ENCODE measurements at places on chromosomes 12 and 14. TPM values are rescaled to one million over a fixed set of nuclear protein-coding genes. Genes with fewer than 3 reads are reported as not detected.

Gene PLA2G1B
- not detected for total RNA-seq

Gene LHX5
- total RNA-seq, result not detected

Gene PIWIL1
- not detected for total RNA-seq

Gene RNU6-8
- not detected for total RNA-seq

Gene ASPG
- total RNA-seq, result not detected

Gene PLEKHG7
- total RNA-seq, result not detected

Gene LRTM2
- not detected for total RNA-seq

Gene GLTP
- total RNA-seq, result 51.9 TPM

Gene SDR9C7
- not detected for total RNA-seq

Gene ATF1
- 28.2 TPM for total RNA-seq

Gene OTOGL
- total RNA-seq, result 0.14 TPM

Gene RFLNA
- 3.1 TPM for total RNA-seq

Gene BDKRB1
- total RNA-seq, result 46.7 TPM

Gene NPFF
- total RNA-seq, result not detected

Gene RPL36AL
- 93.6 TPM for total RNA-seq

Gene YBX3
- total RNA-seq, result 150 TPM

Gene INSM2
- not detected for total RNA-seq

Gene ARG2
- total RNA-seq, result 9.2 TPM

Gene ARHGAP9
- total RNA-seq, result 0.14 TPM

Gene CD27
- 0.29 TPM for total RNA-seq

Gene RTL1
- not detected for total RNA-seq

Gene USP44
- total RNA-seq, result 0.29 TPM

Gene EML1
- total RNA-seq, result 64.9 TPM

Gene SLC39A5
- total RNA-seq, result not detected

Gene CTSG
- not detected for total RNA-seq

Gene HPD
- total RNA-seq, result 0.22 TPM

Gene ADAMTS20
- not detected for total RNA-seq

Gene SERPINA12
- not detected for total RNA-seq

Gene MYO1H
- total RNA-seq, result not detected

Gene DLST
- total RNA-seq, result 99.2 TPM

Gene BICDL1
- not detected for total RNA-seq

Gene SRRM4
- total RNA-seq, result not detected

Gene CRADD
- 17.2 TPM for total RNA-seq

Gene PIANP
- not detected for total RNA-seq

Gene ULK1
- 23.9 TPM for total RNA-seq

Gene LRRC9
- total RNA-seq, result not detected

Gene TAPBPL
- total RNA-seq, result 8.6 TPM

Gene RTN1
- 0.22 TPM for total RNA-seq

Gene ITGB7
- under 0.01 TPM for total RNA-seq

Gene ALDH1L2
- total RNA-seq, result 30.5 TPM

Gene PLXNC1
- 12.3 TPM for total RNA-seq

Measured in placental pericyte (primary cell).